ENCODE measurements at places on chromosomes 4 and X. TPM values are rescaled to one million over a fixed set of nuclear protein-coding genes. Genes with fewer than 3 reads are reported as not detected.

GRCh38 chr4:40003986-40004385, 26.3 kb upstream of the PDS5A start:
- DNase-seq: no peak

- DNase-seq: no peak
Observed at GRCh38 chr4:80587871-80588385, 252.4 kb downstream of the CFAP299 start.

The OCIAD1 gene
- 129 TPM for total RNA-seq

The PABPC5 gene
- 10.0 TPM for total RNA-seq

DNA sequence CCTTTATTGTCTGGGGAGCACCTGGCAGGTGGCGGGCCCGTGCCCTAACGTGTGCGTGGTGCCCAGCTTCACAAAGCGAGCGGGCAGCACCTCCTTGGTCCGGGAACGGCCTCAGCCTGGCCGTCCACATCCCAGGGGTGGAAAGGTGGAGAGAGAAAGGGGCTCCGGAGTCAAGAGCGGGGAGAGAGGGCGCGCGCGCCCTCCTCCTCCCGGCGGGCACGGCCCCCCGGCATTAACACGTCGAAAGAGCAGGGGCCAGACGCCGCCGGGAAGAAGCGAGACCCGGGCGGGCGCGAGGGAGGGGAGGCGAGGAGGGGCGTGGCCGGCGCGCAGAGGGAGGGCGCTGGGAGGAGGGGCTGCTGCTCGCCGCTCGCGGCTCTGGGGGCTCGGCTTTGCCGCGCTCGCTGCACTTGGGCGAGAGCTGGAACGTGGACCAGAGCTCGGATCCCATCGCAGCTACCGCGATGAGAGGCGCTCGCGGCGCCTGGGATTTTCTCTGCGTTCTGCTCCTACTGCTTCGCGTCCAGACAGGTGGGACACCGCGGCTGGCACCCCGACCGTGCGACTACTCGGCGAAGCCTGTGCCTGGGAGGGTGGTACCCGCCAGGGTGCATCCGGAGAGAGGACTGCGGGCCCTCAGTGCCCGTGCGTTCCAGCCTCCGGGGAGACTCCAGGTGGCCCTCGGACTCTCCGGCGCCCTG, at the start of gene KIT:
KIT (plus strand) TSS at position 407 of the 701 bp plus-strand sequence; CDS start at position 465, 58 bp downstream.
- DNase-seq: peak; percentile 76

The NAA11 gene
- total RNA-seq: not detected

DNA sequence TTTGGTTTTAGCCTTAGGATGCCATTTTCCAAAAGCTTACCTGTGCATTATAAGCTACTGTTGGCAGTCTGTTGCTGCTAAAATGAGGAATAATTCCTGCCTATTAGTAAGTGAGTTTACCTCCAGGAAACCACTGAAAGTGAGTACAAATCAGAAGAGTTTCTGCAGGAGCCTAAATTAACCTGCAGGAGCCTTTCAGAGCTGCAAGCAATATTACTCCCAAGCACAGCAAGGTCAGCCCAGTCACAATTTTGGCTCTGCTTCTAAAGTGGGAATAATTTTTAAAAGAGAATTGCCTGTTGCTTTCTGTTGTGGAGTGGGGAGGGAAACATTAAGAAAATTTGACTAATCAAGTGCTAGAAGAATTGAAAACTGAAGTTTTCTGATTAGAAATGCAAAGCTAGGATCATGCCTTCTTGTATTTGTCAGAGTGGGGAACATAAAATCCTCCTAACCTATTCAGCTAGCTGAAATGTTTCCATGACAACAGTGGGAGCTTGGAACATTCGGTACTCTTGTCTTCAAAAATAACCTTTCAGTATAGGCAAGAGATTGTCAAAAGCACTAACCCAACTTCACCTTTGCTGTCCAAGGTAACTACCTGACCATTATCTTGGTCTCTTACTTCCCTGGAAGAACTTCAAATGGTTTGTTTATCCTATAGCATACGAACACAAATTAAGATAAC, 193.2 kb downstream of the COMMD8 start:
- DNase-seq: no peak

DNA sequence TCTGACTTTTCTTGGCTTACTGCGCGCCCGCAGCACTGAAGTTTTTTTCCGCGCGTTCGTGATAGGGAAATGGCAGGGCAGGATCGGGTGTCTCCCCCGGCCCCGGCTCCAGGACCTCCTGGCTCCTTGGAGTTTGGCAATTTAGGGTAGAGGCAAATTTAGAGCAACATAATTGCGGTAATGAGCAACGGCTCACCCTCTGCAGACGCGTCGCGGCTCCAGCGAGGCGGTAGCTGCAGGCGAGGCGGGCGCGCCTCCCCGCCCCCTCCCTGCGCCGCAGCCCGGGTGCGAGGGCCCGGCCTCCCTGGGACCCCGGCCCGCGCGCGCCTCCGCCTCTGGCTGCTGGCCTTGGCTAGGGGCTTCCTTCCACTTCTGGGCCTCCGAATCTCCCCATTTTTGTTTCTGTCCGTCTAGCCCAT, 6.2 kb downstream of the MSX1 start:
- DNase-seq: no peak

DNA sequence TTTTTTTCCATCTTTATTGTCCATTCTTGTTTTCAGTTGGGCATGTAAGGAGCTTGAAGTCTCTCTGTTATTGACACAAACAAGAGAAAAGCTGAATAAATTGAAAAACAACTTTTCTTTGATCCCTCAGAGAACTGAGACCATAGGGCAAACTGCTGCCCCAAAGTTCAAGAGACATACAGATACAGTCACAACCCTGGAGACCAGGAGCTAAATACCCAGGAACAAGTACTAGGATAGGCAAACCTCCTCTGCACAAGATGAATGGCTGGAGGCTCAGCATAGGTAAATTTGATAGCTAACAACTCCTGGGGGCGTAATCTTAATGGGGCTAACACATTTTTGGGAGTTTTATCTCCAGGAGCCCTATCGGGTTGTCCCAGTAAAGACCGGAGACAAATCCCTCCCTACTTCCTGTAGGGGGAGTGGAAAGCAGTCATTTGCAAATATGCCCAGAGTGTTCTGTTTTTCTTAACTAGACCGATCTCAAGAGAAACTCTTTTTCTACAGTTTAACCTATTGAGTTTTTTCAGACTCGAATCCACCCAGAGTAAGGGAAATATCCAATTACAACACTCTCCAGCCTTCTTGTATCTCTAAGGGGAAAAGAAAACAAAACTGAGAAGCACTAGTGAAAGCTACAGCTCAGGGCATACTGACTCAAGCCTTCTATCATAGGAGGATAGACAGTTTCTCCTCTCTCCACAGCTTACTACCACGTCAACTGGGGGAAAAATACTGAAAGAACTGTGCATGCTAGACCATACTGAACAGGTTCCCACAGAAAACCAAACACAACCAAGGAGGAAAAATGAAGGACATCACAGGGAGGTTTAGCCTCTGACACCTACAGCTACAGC, 23.1 kb downstream of the MAGEA8 start:
- no peak for DNase-seq

DNA sequence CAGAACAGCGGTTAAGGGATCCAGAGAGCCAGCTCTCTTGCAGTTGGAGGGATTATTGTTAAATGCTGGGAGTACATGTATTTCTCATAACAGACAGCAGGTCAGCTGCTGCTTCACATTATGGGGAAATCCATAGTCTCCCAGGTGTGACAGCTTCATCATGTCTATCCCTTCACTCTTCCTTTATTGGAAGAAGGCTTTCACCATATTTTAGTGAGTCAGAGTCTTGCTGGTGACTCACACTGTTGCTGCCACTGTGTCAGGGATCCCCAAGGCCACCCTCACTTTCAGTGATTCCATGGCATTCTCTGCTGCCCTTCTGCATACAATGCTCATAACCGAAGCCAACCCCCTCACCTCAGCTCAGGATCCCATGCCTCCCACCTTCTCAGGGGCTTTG, 32.9 kb upstream of the PAGE5 start:
- DNase-seq: no peak

DNA sequence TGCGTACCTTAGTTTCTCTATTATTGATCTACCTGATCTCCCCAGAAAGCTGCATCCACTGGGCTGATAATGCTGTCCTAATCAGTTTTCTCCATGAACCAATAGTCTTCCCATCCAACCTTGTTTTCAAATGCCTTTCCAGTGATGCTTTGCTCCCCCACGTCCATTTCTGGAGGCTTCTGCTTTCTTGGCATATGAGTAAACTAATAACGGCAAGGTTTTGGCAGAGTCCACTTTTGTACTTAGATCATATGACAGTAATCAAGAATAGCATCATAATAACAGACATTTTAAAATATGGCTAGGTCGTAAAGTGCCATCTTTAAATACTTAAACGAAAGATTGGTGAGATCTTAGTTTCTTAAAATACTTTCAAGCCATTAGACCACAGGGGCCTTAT, 38.4 kb upstream of the FAM9B start:
- DNase-seq: no peak

DNA sequence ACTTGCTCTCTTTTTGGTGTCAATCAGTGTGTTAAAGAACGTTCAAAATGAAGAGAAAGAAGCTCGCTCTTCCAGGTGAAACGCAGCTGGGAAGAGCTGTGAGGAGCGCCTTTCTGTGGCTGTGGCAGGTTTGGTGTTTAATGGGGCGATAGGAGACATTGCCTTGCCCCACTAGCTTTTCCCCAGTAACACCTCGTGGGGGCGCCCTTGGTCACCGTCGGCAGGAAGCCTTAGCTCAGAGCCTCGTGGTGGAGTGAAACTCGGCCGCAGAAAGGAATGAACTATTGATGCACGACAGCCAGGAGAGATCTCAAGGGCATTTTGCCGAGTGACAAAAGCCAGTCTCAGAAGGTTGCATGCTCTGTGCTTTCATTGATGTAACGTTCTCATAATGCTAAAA, 65.1 kb downstream of the GPR143 start:
- DNase-seq: no peak

Measured in neural crest cell (in vitro differentiated cells).